ENCODE measurements at places on chromosomes 2 and 18.

DNA sequence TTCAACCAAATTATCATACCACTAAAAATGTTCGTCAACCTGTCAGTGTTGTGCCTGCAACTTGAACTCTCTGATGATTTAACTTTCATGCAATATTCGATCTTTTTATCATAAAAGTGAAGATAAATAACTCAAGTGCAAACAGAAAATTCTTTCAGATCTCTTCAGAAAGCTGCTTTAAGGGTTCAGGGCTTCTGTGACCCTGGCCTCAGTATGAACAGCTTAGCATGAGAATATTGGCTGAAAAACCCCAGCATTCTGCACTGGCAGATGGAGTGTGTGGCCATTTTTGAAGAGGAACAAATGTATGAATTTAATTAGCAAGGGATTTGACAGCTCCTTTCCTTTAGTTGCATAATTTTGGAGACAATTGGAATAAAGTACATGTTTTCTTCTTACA is 851.4 kb upstream of the SOX11 start:
- DNase-seq = no peak

GRCh38 chr2:153474407-153474806 is 4.2 kb downstream of the RPRM start:
- DNase-seq = no peak

- no peak for DNase-seq
Observed at GRCh38 chr2:114642166-114642770, 199.8 kb downstream of the DPP10 start.

GRCh38 chr2:186891185-186891621 is 42.2 kb upstream of the ZSWIM2 start:
- DNase-seq = no peak

- no peak for DNase-seq
Observed at GRCh38 chr18:44133483-44133882, 547.2 kb upstream of the SETBP1 start.

- no peak for DNase-seq
Observed at GRCh38 chr2:85353876-85354285, 447 bp downstream of the RETSAT start.

DNA sequence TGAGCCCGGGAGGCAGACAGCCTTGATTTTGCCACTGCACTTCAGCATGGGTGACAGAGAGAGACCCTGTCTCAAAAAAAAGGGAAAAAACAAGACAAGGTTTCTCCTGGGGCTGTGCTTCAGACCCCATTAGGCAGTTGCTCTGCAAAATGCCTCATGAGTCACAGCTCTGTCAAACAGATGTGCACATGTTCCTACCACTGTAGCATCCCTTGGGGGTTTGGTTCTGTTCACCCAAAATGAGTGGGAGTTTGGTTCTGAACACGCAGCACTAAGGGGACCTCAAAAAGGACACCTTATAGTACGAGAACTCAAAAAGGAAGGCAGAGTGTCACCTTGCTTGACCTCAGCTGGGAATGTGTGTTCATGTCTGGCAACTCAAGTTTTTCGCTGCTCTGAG is 134.9 kb downstream of the RPIA start:
- DNase-seq = no peak

DNA sequence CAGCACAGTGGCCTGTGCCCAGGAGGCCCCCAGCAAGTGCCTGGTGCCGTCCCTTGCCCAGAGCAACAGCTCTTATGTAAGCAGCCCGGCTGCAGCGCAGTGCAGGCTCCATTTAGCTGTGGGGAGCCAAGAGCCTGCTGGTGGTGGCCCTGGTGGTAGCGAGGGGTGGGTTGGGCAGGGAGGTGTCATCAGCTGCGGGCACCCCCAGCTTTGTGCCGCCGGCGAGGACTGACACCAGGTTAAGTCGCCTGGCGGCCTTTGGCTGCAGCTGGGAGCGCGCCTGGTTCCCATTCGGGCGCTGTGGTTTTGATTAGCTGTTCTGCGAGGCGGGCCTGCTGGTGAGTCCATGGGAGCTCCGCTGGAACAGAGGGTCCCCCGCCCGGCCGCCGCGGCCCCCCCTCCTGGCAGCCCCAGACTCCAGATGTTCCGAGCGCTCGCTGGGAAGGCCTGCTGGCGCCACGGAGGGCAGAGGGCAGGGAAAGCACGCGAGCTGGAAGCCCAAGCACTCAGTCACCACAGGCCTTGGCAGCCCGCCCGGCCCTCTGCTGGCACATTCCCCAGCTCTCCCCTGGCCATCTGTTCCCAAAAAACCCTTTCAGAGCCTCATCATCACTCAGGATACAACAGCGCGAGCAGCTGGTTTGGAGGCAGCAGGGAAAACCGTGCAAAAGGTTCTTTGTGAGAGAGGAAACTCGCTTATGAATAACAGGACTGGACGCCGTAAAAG is 18.4 kb downstream of the ATOH8 start:
- peak; percentile 97 for DNase-seq

GRCh38 chr2:70463997-70464396 is 89.6 kb downstream of the TGFA start:
- DNase-seq = peak; percentile 46

DNA sequence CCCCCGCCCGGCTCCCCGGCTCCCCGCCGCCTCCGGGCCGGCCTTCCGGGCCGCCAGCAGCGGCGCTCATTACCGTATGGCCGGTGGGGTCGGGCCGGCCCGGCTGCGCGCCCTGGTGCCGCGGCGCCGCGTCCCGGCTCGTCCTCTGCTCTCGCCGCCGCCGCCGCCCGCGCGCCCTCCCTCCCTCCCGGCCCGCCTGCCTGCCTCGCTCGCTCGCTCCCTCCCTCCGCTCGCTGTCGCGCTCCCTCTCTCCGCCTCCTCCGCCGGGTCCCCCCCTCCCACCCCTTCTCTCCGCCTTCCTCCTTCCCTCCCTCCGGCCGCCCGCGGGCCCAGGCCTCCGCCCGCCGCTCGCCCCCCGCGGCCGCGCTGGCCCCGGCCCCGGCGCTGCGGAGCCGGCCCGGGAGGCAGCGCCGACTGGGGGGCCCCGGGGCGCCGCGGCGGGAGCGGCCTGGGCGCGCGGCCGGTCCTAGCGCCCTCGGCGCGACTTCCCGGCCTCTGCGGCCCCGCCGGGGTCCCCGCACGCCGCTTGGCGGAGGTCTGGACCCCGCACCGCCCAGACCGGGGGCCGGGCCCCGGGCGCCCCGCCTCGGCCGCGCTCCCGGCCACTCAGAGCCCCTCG is at the start of gene DNMT3A:
Gene DNMT3A, minus strand, starts transcription at position 173 of the 619 bp plus-strand sequence. CDS start 27,941 bp downstream, outside the sequence.
- peak; percentile 10 for DNase-seq

- DNase-seq = no peak
Observed at GRCh38 chr2:238161291-238162051, 2.7 kb downstream of the ERFE start.

GRCh38 chr18:63232826-63233225 is 86.7 kb downstream of the BCL2 start:
- DNase-seq = no peak

GRCh38 chr2:131042148-131042775 is 51.0 kb downstream of the FAM168B start:
- DNase-seq = no peak

- peak; percentile 32 for DNase-seq
Observed at GRCh38 chr2:173427887-173428668, 73.4 kb downstream of the CDCA7 start.

DNA sequence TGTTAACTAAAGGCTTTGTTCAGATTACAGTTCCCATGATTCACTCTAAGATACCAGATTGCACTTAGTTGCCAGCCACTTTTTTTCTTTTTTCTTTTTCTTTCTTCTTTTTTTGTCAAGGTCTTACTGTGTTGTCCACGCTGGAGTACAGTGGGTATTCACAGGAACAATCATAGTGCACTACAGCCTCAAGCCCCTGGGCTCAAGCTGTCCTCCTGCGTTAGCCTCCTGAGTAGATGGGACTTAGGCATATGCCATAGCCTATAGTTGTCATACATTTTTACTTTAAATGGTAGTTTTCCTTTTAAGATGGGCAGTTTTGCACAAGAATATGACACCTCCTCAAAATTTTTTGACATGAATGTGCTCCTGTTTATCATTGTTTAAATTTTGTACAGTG is 2.1 kb downstream of the UGP2 start:
- no peak for DNase-seq

DNA sequence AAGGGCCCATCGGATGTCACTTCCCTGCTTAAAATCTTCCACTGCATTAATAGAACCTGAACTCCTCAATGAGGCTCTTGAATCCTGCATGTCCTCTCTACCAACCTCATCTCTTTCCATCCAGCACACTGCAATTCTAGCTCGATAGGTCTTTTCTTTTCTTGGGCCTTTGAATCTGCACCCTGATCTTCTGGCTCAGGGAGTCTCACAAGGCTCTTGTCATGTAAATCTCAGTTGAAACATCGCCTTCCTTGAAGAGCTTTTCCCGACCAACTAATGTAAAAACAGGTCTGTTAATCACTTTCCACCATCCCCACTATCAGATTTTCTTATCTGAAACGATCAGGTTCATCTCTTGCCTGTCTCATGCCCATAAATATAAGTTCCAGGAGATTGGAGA is 120.5 kb downstream of the MYO5B start:
- DNase-seq = no peak

GRCh38 chr18:59681051-59681450 is 16.2 kb downstream of the CCBE1 start:
- DNase-seq = no peak

GRCh38 chr2:189865826-189866225 is 81.6 kb downstream of the PMS1 start:
- no peak for DNase-seq

DNA sequence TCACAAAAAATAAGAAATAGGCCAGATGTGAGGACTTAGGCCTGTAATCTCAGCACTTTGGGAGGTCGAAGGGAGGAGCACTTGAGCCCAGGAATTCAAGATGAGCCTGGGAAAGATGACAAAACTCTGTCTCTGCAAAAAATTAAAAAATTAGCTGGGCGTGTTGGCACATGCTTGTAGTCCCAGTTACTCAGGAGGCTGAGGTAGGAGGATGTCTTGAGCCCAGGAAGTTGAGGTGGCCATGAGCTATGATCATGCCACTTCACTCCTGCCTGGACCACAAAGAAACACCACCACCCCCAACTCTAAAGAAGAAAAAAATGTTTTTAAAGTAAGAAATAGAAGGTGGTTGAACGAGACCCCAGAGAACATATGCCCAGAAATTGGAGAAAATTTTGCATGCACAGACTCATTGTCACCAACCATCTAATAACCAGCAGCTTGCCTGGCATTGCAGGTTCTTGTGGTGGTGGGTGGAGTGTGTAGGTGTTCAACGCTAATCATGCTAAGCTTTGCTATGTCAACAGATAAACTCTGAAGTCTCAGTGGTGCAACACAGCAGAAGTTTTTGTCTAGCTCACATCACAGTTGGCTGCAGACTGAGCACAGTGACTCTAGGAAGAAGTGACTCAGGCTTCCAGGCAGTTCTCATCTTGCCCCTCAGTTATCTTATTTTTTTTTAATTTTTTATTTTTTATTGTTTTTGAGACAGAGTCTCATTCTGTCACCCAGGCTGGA is 18.6 kb downstream of the ARL4C start:
- no peak for DNase-seq

DNA sequence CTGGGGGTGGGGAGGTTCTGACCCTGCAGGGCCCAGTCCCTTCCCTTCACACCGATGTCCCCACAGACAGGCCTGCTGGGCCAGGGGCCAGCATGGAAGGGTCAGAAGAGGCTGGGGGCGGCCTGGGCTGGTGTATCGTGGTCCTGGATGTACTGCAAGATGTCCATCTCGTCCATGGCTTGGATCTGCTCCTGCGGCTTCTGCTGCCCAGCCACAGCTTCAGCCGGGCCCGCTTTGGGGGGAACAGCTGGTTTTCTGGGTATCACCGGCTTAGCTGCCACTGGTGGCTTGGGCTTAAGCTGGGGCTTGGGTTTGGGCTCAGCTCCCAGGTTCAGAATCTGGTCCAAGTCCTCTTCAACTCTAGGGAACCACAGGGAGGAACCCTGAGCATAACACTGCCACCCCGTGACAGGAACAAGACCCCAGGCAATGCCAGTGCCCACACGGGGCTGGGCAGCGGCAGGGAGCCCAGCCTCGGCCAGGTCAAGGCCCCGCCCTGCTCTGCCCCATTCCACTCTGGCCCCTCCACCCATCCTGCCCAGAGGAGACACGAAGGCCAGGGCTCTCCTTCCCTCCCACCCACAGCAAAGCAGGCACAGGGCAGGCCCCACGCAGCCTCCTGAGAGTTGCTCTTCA is 31.9 kb downstream of the HS1BP3 start:
- no peak for DNase-seq

DNA sequence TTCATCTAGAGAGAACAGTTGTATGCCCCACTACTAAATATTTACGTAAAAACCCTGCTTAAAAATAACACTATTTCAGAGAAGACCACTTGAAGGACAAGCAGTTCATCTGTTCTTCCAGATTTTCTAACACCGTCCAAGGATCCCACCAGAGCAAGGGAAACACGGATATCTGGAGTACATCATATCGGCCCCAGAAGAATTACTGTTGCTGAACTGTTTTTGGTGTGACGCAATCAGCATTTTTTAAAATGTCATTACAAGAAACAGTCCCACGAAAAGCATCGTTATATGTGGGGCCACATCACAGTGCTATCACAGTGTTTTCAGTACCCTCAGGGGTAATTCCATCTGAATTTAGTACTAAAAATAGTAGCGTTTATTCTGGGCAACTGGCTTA is 134.5 kb upstream of the PKDCC start:
- no peak for DNase-seq

- DNase-seq = no peak
Observed at GRCh38 chr18:41486575-41486974, 468.5 kb upstream of the PIK3C3 start.

GRCh38 chr2:233114421-233114861 is 54.3 kb downstream of the INPP5D start:
- DNase-seq = no peak

DNA sequence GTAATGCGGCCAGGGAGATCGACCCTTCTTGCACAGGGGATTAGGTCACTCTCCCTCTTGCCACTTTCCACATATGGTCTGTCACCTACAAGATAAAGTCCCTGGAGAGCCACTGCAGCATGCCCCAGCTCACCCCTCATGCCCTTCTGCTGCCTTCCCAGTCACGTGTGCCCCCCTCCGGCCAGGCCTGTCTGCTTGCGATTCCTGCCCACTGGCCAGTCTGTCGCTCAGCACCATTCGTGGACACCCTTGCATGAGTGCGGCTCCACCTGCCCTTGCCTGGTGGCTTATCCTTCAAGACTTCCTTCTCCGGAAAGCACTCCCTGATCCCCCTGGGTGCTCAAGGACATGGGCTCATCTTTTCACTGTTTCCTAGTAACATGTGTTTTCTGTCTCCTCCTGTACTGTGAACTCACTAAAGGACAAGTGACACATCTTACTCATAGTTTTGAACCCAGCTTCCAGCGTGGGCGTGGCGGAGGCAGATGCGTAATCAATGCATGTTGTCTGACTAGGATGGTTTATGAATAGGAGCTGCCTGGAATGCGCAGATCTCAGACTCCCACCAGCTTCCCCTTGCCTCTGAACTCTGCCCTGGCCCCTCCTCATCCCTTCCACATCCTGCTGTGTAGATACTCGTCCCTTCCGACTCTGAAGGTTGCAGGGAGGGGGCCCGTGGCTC is 7.8 kb upstream of the NT5DC4 start:
- no peak for DNase-seq

DNA sequence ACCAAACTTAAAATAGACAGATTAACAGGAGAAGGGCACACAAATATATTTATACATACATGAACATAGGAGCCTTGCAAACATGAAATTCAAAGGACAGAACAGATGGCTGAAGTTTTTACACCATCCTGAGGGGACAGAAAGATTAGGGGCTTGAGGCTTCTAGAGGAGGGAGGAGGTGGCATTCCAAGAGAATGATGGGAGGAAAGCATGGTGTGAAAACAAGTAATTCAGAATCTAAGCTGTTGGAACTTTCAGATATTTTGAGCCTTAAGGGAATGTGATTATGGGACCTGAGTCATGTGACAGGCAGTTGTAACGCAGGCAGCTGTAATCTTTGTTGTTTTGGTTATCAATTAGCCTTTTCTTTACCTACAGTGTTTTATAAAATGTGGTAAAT is 225.2 kb upstream of the SPOPL start:
- no peak for DNase-seq

- DNase-seq = no peak
Observed at GRCh38 chr2:15133461-15133860, 427.7 kb downstream of the NBAS start.
